ENCODE measurements at places on chromosomes 4 and X.
A peak's percentile ranks its signal among the peaks of the same experiment; 100 is the strongest.

- DNase-seq: peak; percentile 27
Observed at GRCh38 chr4:151045907-151046306, 30.8 kb upstream of the LRBA start.

GRCh38 chr4:7828793-7829301 is 110.8 kb downstream of the AFAP1 start:
- no peak for DNase-seq

DNA sequence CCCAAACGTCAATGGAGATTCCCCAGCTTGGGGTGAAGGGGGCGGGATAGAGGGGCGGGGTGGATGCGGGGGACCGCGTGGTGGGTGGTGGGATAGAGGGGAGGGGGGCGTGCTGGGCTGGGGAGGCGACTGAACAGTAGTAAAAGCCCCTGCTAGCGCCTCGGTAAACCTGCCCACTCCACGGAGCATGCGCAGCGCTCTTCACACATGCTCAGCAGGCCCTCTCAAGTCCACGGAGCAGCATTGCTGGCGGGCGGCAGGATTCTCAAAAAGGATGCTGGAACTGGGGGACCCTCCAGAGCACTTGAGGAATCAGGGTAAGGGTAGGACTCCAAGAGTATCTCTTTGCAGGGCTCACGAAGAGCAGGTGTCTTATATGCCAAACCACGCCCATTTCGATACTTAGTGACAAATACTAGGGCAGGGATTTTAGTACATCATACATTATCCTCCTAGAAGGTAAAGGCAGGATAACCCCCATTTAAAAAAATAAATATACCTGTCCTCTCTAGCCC is 378 bp upstream of the RPS6KA6 start:
- no peak for DNase-seq

GRCh38 chrX:153474718-153475117 is 4.3 kb upstream of the HAUS7 start:
- DNase-seq: no peak

DNA sequence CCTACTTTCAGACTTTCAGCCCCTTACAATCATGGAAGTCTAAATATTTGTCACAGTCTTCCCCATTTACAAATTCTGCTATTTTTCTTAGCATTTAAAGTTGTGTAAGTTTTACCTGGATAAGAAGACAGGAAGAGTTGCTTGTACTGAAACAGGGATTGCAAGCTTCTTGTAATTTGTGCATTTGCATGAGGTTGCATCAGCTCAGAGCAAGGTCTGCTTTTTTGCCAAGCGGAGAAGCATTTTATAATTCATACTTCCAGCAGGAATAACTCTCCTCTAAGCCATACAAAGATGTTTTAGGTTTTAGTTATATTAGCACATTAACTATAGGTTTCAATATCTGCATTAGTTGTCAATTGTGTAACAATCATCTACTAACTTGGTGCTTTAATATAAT is 922.0 kb upstream of the PABPC4L start:
- DNase-seq: no peak

Measured in GM20000 (cell line).